Dorsolateral prefrontal cortex (tissue), 122 donors: ENCODE measurements at places on chromosomes 16 and 17. TPM values are rescaled to one million over a fixed set of nuclear protein-coding genes. Genes with fewer than 3 reads are reported as not detected.

IGSF6 gene
- total RNA-seq = 4.0 TPM

ARL5C gene
- total RNA-seq = 0.42 TPM

MRPL38 gene
- 95.0 TPM for total RNA-seq

ABCA9 gene
- total RNA-seq = 10.7 TPM
